ENCODE measurements at places on chromosomes 7 and 10. TPM values are rescaled to one million over a fixed set of nuclear protein-coding genes. Genes with fewer than 3 reads are reported as not detected.
A peak's percentile ranks its signal among the peaks of the same experiment; 100 is the strongest.

KLHL7 gene
- 7.3 TPM for polyA plus RNA-seq

RARRES2 gene
- 1,248 TPM for polyA plus RNA-seq

DNA sequence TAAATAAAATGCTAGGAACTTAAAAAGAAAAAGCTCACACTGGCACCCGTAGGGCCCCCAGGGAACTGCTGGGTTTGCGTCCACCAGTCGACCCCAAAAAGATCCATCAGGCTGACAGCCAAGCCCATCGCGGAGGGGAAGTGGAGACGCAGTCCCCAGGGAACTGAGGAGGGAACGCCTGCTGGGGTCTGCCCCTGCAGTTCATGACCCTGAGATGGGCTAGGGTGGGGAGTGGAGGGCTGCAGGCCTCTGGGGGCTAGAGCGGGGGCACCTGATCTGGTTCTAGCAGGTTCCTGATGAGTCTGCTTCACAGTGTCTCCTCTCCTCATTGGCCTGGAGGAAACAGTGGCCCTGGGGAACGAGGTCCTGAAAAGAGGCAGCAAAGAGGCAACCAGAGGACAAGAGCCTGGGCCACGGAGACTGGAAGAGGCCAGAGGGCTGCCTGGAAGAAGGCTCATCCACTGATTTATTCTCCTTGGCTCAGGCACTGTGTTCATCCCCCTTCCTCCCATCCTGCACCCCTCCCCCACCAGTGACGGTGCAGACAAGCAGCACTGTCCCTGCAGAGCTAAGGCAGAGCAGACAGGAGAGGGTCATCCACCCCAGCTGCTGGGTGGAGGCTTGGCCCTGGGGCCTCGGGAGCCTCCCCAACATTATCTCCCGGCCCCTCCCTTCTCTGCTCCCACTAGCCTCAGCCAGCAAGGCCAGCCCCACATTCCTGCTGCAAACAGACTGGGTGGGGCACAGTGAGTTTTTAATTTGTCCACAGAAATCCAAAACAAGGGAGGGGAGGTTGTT is 24.7 kb upstream of the HSPA12A start:
- DNase-seq: no peak

GIMAP8 gene
- 6.4 TPM for polyA plus RNA-seq

ELMO1 gene
- polyA plus RNA-seq: 6.7 TPM

- no peak for DNase-seq
Measured at GRCh38 chr10:33252324-33252723, 82.1 kb downstream of the NRP1 start.

- DNase-seq: peak; percentile 46
Measured at GRCh38 chr7:43905956-43906330, 453 bp downstream of the URGCP start.

SPDYE1 gene
- 0.71 TPM for polyA plus RNA-seq

GRCh38 chr10:86355571-86356038 is 11.0 kb downstream of the GRID1 start:
- DNase-seq: no peak

HOXA4 gene
- 1.1 TPM for polyA plus RNA-seq

PDGFA gene
- polyA plus RNA-seq: 2.1 TPM

GJD4 gene
- not detected for polyA plus RNA-seq

DNA sequence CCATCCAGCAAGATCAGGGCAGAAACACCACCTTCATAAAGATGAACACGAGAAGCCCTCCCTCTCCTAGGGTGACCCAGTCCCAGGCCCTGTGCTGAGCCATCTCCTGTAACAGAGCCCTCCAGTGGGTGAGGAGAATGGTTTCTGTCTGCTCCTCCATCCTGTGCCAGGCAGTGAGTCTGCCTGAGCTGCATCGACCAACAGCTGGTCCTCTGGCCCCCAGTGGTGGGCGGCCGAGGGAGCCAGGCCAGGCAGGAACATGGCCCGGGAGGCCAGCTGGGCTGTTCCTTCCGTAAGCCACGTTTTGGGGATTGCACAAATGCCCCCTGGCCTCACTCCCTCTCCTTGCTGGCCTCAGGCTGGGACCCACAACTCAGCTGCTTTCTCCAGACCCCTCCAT is 73.5 kb downstream of the GRB10 start:
- no peak for DNase-seq

DNA sequence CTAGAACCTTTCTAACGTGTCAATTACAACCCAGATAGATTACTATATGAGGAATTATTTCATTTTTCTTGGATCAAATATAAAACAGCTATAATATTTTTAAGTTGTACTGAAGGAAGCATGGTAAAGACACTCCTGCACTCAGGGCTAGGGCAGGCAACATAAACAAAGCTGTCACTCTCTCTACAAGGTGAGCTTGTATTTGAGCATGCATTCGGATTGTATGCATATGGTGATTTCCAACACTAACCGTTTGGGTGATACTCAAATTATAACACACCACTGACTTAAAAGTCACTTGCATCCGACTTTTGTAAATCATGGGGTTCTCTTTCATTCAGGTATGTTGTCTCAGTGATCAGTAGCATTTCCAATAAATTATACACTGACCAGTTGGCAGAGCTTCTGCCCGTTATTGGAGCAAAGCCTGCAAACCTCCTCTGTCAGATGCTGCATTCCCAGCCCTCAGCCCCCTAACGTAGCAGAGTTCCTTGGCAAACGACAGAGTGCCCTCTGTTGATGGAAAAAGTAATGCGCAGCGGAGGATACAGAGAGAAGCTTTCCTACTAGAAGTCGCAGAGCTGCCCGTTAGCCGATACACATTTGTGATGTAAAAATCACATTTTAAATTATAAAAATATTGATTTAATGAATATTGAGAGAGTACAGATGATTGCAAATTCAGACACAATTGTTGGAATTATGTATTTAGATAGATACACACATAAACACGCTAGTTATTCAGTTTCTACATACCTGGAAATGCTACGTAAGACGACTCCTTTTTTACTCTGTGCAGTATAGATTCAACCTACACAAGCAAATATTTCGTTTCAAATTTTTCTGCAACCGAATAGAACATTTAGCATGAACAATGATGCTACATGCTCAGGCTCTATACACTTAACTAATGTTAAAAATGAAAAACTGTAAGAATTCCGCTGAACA is 173.9 kb upstream of the SP4 start:
- peak; percentile 61 for DNase-seq

GPR141 gene
- polyA plus RNA-seq: not detected

DNA sequence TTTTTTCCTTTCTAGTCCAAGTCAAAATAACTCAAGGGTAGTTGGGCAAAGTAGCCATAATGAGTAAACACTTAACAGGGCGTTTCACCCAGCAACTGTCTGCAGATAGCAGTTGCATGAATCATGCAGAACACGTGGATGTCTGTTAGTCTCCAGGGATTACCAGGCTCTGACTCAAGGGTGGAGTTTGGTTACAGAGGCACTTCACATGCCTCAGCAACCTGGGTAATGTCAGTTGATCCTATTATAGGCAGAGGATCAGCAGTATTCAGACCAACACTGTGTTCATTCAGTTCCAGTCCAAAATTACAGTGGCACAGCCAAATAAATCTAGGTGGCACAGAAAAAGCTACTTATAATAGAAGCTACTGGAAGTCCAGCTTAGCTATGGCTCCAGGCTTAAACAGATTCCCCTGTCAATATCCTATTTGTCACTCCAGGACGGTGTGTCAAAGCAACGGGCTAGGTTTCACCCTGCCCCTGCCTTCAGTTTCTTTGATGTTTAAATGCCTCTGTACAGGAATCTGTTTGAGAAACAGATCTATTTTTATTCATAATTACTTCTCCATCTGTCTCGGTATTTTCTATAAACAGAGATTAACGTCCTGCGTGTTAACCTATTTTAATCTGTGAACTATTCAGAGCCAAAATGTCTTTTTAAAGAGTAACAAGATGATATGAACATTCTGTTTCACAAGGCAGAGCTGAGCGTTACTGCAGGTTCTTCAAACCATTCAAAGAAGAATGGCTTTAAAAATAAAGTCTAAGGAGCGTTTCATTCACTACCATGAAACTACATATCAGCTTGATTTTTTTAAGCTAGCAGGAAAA is 162.6 kb upstream of the AKR1E2 start:
- no peak for DNase-seq

PRF1 gene
- 2.5 TPM for polyA plus RNA-seq

DNA sequence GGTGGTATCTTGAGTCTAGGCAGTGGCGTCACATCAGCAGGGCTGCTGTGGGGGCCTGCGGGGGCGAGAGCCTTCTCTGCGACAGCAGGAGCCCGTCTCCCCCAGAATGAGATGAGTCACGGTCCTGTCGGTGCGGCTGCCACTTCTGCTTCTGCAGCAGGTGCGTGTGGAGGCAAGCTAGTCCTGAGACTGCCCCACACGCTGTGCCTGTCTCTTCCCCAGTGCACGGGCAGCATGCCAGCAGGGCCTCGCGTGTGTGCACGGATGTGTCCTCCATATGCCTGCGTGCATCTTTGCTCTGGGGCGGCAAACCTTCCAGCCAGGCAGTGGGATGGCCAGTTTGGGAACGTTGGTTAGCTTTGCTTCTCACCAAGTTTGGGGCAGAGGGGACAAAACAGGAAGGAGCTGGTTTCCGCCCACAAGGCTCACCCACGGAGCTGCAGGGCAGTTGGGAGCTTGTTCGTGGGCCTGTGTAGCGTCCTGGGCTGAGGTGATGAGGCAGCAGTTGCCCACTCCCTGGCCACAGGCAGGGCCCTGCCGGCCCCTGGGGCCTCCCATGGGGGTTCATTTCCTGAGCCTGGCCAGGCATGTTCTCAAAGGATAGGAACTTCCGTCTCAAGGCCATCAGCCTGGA is 60.8 kb upstream of the PPIF start:
- no peak for DNase-seq

GRCh38 chr10:571166-571565 is 118.3 kb downstream of the DIP2C start:
- DNase-seq: no peak

CFAP69 gene
- polyA plus RNA-seq: 1.2 TPM

- DNase-seq: no peak
Measured at GRCh38 chr7:101549734-101550133, 79.4 kb downstream of the MYL10 start.

DNA sequence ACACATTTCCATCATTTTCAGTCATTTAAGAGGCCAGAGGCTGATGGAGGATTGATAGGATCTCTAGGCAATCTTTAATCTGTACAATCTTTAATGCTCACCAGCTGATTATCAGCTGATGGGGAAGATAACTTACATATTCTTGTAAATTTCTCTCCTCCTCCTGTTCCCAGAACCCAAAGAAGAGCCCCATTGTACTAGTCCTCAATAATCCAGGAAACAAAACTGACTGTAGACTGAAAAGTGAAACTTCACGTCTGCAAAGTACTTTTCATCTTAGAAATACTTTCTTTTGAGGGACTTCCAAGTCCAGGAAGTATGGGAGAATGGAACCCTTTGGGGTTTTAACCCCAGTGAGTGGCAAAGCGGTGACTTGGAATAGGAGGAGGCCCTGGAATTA is 283.3 kb downstream of the FRMD4A start:
- no peak for DNase-seq

GRCh38 chr7:98559958-98560357 is 57.1 kb upstream of the NPTX2 start:
- no peak for DNase-seq

UPK3B gene
- polyA plus RNA-seq: 0.08 TPM

GRCh38 chr7:90320418-90320800 is 695 bp downstream of the FAM237B start:
- DNase-seq: no peak

DNA sequence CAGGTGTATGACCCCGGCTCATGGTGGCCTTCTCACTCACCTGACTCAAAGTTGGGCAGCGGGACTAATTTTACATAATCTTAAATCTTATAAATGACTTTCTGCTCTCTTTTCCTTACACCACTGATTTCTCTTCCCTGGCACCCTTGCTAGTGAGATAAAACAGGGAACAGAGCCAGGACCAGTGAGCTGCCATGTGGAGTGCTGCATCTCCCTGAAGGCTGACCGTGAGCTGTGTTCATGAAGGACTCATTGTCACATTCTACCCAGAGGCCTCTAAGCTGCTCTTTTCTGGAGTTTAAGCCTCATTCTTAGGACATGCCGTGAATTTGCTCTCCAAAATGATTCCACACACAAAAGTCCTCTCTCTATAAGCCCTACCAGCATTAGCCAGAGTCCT is 762.3 kb downstream of the AUTS2 start:
- no peak for DNase-seq

NEUROD6 gene
- polyA plus RNA-seq: not detected

DNA sequence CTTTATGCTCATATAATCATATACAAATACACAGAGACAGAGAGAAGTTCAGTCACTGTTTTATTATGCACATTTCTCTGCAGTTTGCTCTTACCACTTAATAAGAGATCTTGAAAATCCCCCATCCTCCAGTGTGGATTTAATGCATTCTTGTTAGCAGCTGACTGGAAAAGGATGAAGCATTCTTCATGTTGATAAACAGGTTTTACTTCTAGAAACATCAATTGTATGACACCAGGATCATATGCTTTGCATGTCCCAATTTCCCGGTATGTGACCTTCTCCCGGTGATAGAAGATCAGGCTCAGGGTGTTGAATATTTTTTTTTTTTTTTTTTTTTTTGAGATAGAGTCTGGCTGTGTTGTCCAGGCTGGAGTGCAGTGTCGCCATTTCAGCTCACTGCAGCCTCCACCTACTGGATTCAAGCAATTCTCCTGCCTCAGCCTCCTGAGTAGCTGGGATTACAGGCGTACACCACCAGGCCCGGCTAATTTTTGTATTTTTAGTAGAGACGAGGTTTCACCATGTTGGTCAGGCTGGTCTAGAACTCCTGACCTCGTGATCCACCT is 6.2 kb upstream of the CREB3L2 start:
- no peak for DNase-seq

DNA sequence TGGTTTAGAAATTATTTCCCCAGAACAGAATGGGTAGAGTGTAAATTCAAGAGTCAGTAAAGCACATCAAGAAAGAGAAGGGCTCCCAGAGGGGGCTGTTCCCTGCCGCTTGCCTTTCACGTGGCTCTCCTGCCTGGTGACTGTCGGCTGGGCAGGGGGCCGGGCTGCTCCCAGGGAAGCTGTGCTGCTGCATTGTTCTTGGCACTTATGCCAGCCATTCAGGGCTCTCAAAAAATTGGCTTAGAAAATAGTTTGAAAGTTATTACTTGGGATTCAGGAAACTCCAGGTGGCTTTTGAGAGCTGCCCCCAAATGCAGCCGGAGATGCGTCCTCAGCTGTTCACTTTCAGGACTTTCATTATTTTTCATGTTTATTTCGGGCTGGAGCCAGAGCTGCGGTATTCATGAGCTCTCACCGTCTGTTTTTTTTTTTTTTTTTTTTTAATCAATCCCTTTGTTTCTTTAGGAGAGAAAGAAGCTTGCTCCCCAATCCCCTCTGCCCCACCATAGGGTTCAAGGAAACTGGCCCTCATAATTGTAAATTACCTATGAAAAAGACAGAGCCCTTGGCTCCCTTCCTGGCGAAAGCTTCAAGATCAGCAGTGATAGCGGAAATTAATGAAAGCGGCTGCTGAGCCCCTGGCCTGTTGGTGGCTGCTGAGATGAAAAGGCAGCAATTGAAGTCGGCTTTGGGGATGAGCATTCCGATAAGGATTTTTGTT is 94.1 kb downstream of the SORCS3 start:
- DNase-seq: no peak

DNA sequence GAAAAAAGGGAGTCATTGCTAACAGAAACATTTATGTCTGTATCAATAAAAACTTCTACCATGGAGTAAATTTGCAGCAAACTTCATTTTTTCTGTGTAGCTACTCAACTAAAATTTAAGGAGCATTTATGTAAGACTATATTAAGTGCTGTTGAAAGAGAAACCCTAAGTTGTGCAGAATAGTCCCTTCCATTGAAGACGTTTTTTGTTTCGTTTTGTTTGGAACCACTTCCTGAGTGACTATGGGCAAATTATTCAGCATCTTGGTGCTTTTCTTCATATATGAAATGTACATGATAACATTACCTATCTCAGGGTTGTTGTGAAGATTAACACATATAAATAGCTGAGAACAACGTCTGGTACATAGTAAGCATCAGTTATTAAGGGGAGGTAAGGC is 24.3 kb downstream of the SEM1 start:
- DNase-seq: no peak

PSTK gene
- polyA plus RNA-seq: 2.4 TPM

Data from liver (tissue), 10 donors.